ENCODE measurements at places on chromosomes 1 and 21. TPM values are rescaled to one million over a fixed set of nuclear protein-coding genes. Genes with fewer than 3 reads are reported as not detected.

DNA sequence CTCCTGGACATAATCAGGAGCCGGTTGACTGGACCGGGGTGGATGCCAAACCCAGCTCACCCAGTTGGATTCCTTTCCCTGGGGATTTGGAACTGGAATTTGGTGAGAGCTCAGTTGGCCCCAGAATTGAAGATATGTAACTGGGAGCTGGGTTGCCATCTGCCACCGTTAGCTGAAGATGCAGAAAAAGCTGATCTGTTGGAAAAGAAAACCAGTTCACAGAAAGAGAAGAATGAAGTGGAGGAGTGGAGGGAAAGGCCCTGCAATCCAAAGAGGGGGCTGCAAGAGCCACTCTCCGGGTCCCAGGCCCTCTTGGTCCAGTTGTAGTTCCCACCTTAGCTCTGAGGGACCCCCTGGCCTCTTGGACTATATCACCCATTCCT is 16.0 kb downstream of the TEX35 start:
- H3K4me1 ChIP-seq = peaks cover 10% of the 10 kb centered on the region
- H3K36me3 ChIP-seq = no peaks in the 10 kb centered on the region
- DNase-seq = no peak
- H3K4me3 ChIP-seq = no peak overlapping the region

- no peaks in the 10 kb centered on the region for H3K4me1 ChIP-seq
- H3K4me3 ChIP-seq = no peak overlapping the region
- no peaks in the 10 kb centered on the region for H3K36me3 ChIP-seq
These were observed 49.0 kb upstream of the OLFM3 start for GRCh38 chr1:102045752-102046151.

GRCh38 chr21:34907461-34908418 is 141.4 kb downstream of the RUNX1 start:
- no peak overlapping the region for H3K4me3 ChIP-seq
- H3K36me3 ChIP-seq = no peaks in the 10 kb centered on the region
- DNase-seq = no peak
- no peak overlapping the region for H3K27ac ChIP-seq

GRCh38 chr1:48673332-48674105 is 103.2 kb downstream of the BEND5 start:
- no peaks in the 10 kb centered on the region for H3K27me3 ChIP-seq
- H3K27ac ChIP-seq = no peak overlapping the region
- no peak for DNase-seq
- H3K4me1 ChIP-seq = no peaks in the 10 kb centered on the region
- no peak overlapping the region for H3K4me3 ChIP-seq
- H3K36me3 ChIP-seq = no peaks in the 10 kb centered on the region

Gene SPRR2F
- 2.5 TPM for total RNA-seq

Gene MMP23B
- total RNA-seq = 42.7 TPM

Gene S100A7
- 36.6 TPM for total RNA-seq

Data from vagina (tissue), 2 donors.